ENCODE measurements at places on chromosomes 11 and 22.

DNA sequence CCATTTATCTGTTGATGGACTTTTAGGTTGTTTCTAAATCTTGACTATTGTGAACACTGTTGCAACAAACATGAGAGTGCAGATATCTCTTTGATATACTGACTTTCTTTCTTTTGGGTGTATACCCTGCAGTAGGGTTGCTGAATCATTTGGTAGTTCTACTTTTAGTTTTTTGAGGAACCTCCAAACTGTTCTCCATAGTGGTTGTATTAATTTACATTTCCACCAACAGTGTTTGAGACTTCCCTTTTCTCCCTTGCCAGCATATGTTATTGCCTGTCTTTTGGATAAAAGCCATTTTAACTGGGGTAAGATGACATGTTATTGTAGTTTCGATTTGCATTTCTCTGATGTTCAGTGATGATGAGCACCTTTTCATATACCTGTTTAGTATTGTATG is 330.0 kb downstream of the DDX10 start:
- no peak for DNase-seq

DNA sequence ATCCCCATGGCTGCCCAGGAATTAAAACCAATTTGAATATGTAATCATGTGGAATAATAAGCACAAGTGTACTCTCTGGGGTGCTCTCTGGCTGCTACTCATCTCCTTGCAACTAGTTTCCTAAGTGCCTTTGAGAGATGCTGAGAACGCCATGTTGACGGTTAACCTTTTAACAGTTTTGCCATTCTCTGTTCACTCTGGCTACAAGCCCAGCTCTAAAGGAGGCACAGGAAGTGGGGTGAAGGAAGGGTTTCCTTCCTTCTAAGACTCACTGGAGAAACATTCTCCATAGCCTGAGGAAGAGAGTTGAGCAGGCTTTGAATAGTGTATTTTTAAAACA is 122.0 kb upstream of the ZC3H12C start:
- DNase-seq, result peak; percentile 62

DNA sequence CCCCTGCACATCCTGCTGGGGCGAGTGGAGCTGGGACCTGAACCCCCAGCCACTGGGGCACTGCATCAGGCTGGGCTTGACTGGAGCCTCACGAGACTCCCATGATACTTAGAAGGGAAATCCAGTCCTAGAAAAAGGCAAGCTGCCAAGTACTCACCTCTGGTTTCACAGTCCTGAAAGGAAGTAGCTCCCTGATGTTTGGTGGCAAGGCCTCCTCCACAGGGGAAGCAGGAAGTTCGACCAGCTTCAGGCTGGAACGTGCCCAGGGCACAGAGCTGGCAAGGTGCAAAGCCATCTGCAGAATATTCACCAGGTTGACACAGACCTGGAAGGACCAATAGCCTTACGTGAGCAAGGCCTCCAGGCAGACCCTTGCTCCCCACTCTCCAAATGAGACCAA is 26.8 kb upstream of the NRIP3 start:
- DNase-seq, result no peak

- peak; percentile 92 for DNase-seq
Measured at GRCh38 chr11:86515297-86516094, 140.8 kb downstream of the CCDC81 start.

GRCh38 chr11:831118-831864 is 1.5 kb upstream of the CD151 start:
- DNase-seq, result peak; percentile 38

DNA sequence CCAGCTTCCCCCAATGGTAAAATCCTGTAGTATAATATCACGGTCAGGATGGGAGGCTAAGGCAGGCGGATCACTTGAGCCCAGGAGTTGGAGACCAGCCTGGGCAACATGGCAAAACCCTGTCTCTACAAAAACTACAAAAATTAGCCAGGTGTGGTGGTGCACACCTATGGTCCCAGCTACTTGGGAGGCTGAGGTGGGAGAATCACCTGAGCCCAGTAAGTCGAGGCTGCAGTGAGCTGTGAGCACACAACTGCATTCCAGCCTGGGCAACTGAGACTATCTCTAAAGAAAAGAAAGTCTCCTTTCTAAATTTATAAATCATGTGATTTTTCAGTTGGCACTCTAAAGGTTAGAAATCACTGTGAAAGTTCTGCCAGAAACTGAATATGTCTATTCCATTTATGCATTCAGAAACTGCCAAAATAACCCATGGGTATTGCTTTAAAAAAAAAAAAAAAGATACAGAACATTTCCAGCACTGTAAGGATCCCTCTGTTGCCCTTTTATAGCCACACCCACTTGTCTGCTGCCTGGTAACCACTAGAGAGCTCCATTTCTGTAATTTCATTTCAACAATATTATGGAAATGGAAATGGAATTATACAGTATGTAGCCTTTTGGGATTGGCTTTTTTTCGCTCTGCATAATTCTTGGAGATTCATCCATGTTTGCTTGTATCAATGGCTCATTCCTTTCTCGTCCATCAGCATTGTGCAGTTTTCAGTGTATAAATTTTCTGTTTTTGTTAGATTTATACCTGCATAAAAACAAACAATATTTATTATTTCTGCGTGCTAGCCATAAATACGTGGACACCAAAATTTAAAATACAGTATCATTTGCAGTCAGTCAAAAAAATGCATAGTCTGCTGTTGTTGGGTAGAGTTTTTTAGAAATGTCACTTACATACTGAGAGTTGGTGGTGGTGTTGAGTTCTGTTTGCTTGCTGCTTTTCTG is 9.4 kb downstream of the CDC45 start:
- DNase-seq, result no peak

DNA sequence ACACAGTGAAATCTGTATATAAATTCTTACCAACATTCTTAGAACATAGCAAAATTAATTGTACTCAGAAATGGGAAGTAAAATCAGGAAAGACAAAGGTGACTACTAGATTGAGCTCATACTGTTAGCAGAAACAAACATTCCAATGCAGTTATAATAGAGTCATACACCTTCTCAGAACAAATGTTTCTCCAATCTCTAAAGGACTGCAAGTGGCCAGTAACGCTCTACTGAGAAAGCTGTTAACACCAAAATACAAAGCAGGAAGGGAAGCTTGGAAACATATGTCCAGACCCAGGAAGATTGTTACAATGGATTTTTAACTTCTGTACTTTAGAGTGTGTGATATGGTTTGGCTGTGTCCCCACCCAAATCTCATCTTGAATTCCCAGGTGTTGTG is 341.5 kb downstream of the LARGE1 start:
- DNase-seq, result no peak

All from fibroblast of skin of abdomen (primary cell).